Stimulated activated CD4-positive, alpha-beta T cell treated with anti-CD3 and anti-CD28 coated beads, TNF-alpha, amount 100 ng/mL, for 4 hours (primary cell): ENCODE measurements at places on chromosomes 3 and 15.

DNA sequence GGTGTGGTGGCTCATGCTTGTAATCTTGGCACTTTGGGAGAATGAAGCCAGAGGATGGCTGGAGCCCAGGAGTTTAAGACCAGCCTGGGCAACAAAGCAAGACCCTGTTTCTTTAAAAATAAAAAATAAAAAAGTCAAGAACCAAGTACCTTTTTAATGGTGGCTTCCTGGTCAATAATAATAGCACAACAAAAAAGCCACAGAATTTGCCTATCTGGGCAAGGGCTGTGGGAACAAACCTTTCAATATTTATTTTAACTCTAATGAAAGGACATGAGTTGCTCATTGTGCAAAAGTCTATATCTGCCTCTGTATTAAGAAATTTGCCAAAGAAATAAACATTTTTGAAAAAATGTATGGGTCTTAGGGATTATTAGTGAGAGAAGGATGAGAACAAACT lies 2.1 kb downstream of the ZNF609 start:
- no peak for DNase-seq

- DNase-seq: no peak
Observed at GRCh38 chr3:41370307-41370706, 171.0 kb downstream of the CTNNB1 start.

- DNase-seq: no peak
Observed at GRCh38 chr3:15023249-15023648, 41.9 kb downstream of the MRPS25 start.

- no peak for DNase-seq
Observed at GRCh38 chr3:16741103-16741758, 136.0 kb upstream of the DAZL start.

- no peak for DNase-seq
Observed at GRCh38 chr15:90211440-90212143, 10.5 kb downstream of the SEMA4B start.

DNA sequence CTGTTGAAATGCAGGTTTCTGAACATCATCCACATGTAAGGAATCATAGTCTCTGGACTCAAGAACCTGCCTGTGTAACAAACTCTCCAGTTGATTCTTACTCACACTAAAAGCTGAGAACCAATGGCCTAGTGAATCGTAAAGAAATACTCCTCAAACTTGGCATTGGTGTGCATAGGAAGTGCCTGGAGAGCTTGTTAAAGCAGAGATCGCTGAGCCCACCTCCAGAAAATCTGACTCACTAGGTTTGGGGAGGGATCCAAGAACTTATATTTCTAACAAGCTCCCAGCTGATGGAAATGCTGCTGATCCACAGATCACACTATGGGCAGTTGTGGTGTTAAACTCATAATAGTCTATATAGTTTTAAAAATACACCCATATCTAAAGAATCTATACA lies 55.8 kb upstream of the LMCD1 start:
- no peak for DNase-seq

GRCh38 chr3:54138937-54139547 lies 16.7 kb downstream of the CACNA2D3 start:
- DNase-seq: no peak

DNA sequence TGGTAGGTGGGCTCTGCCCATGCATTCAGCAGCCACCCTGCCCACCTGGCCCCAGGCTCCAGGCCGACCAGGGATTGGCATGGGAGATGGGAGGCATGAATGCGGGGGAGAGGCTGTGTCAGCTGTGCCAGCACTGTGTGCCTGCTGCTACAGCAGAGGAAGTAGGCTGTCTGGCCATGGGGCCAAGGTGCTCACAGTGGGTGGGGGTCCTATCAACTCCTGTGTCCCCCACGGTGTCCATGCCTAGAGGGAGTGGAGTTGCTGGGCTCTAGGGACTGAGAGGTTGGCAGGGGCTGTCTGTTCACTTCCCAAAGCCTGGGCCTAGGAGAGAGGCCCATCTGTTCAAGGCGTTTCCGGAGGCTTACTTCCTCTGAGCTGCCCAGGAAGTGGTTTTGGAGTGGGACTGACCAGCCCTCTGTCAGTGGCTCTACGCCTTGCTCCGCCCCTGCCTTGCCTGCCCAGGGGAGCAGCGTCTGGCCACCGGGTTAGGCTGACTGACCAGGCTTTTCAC lies 5.8 kb downstream of the PRKCD start:
- no peak for DNase-seq

GRCh38 chr3:100419406-100419805 lies 18.1 kb downstream of the LNP1 start:
- no peak for DNase-seq

DNA sequence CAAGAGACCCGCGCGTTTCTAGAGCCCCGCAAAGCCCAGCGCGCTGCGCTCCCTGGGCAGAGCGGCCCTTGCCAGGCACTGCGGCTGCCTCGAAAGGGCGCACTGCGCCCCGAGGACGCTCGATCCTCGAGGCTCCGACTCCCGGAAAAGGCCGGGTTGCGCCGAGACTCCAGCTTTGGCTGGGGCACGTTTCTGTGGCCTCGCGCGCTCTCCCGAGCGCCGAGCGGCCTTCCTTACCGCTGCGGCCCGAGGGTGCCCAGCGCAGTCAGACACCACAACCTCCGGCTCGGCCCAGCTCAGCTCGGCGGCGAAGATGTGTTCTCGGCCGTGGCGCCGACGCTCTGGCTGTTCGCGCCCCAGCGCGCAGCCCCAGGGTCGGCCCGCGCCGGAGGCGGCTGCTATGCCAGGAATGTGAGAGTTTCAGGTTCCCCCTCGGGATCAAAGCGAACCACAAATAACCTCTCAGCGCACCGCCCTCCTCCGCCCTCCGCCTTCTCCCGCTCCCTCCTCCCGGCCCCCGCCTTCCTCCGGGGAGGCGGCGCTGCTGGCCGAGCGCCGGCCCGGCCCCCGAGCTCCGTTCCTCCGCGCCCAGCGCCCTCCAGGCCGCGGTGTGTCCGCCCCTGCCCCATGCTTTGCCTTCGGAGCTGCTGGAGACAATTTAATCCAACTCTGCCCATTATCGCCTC lies at the start of gene AMOTL2:
Gene AMOTL2 (minus strand): TSS at position 343 of the 686 bp plus-strand sequence. CDS start 3,014 bp downstream, outside the sequence.
- no peak for DNase-seq

GRCh38 chr3:29385046-29385830 lies 104.4 kb downstream of the RBMS3 start:
- DNase-seq: no peak

DNA sequence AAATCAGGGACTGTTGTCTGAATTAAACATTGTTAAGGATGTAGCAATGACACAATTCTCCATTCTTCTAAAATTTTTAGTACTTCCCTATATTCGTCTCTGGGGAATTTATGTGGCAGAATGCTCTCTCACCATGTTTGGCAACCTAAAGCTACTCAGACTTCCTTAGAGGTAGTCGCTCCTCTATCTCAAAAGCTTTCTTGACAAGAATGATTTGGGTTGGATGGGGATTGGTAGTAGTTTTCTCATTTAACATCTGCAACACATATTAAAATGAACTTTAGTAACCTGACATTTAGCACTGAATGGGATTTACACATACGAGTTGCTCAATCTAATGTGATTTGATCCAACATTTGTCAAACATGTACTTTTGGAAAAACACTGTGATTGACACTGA lies 233.3 kb downstream of the RBMS3 start:
- DNase-seq: no peak
